Fibroblast of skin of back (primary cell): ENCODE measurements at places on chromosomes 1 and 21.

GRCh38 chr1:167752219-167752985, 30.6 kb downstream of the MPZL1 start:
- DNase-seq = no peak

- no peak for DNase-seq
These were observed 63.3 kb downstream of the COL18A1 start for GRCh38 chr21:45468051-45468970.

DNA sequence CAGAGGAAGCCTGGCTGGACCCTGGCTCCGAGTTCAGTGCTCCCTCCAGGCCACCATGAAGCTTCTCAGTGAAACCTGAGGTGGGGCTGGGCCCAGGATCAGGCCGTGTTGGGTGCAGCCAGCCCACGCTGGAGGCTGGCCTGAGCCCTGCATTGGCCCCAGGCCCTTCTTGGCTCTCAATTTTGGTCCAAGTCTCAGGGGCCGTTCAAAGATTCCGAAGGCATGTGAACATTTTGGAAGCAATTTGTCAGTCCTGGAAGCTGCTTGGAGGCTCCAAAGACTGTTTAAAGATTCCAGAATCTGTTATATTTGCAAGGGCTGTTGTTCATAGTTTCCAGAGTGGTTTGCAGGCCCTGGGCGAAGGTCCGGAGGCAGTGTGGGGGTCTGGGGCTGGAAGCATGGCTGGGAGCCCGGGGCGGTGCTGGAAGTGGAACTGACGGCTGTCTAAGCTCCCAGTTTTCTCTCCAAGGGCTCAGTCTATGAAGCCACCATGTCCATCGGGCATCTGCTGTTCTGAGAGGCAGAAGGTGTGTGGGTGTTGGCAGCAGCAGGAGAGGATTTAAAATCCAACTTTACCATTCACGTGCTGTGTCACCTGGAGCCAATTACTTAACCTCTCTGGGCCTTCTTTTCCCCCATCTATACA, 104.9 kb downstream of the EPHB2 start:
- DNase-seq = no peak

DNA sequence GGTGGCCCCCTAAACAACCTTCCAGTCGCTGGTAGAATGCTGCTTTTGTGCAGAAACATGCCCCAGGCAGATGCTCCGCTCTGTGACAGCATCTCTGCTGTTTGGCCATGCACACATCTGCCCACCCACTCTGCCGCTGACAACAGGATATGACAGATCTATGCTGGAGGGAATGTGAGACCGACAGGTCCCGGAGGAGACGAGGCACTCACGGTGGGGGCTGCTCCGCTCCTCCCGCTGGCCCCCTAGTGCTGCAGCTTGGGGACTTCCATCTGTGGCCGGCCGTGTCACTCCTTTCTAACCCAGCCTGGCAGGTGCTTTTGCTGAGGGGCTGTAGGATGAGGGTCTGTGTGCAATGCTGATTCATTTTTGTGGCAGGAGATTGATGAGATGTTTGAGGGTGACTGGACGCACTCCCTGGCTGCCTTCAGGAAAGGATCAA, 49.1 kb upstream of the DMRTB1 start:
- DNase-seq = peak; percentile 81

DNA sequence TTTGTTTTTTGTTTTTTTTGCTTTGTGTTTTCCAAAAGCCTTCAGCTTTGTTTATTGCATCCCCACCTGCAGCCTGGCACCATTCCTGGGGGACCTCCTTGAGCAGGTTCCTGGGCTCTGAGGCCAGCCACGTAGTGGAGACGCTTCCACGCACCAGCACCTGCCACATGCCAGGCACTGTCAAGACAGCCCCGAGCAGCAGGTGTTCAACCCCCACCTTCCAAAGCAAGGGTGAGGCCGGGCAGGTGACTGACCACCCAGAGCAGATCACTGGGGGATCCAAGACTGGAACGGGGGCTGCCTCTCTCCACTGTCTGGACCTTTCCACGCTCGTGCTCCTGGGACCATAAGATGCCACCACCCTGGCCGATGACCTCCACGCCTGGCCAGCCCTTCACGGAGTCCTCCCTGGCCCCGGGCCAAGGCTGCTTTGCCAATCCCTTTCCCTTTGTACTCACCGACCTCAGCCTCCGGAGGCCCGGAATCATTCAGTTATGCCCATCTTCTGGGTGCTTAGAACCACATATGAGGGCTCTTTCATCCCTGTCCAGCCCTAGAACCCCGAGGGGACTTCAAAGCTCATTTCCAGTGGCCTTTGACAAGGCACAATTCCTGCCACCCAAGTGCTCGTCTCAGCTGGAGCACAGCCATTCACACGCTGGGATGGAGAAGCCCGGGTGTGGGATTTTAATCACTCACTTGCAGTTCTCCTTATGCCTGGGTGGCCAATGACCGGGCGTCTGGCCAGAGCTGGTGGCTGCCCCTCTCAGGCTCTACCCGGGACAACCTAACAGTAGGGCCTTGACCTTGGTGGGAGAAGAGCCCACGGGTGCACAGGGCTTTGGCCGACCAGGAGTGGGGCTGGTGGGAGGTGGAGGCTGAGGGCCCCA, 330.8 kb downstream of the NPHP4 start:
- DNase-seq = no peak

DNA sequence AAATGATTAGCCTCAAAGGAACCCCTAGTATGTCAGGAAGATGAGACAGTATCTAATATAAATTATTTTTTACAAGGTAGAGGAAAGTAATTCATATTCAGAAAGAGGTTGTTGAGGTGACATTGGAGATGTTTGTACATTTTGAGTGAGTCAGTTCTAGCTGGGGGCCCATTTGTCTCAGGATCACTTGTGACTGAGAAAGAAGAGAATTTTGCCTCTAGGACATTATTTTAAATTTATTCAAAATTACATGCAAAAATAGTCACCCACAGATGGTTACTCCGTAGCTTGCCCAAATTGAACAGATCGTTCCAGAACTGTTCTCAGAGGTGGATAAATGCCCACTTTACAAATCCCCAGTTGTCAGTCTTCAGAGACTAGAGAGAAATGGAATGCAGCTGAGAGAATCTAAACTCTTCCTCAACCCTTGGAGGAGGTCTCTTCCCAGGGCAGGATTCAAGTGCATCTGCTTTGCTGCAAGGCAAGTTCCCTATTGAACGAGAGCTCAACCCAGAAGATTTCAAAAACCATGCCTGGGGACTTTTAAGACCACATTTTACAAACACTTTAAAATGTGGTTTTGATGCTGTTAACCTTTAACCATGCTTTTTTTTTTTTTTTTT, 987.8 kb upstream of the ADAMTS5 start:
- no peak for DNase-seq

- DNase-seq = peak; percentile 8
These were observed 70.1 kb upstream of the CASZ1 start for GRCh38 chr1:10866321-10867093.

DNA sequence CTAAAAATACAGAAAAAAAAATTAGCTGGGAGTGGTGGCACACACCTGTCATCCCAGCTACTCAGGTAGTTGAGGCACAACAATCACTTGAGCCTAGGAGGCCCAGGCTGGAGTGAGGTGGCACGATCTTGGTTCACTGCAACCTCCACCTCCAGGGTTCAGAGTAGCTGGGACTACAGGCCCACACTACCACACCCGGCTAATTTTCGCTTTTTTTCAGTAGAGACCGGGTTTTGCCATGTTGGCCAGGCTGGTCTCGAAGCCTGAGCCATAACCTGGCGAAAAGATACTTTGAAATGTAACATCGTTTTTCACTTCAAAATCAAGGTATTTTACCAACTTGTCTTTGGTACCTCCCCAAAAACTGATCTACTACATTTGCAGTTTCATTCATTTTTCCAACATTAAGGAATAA, 6.1 kb downstream of the GAS5 start:
- DNase-seq = no peak

DNA sequence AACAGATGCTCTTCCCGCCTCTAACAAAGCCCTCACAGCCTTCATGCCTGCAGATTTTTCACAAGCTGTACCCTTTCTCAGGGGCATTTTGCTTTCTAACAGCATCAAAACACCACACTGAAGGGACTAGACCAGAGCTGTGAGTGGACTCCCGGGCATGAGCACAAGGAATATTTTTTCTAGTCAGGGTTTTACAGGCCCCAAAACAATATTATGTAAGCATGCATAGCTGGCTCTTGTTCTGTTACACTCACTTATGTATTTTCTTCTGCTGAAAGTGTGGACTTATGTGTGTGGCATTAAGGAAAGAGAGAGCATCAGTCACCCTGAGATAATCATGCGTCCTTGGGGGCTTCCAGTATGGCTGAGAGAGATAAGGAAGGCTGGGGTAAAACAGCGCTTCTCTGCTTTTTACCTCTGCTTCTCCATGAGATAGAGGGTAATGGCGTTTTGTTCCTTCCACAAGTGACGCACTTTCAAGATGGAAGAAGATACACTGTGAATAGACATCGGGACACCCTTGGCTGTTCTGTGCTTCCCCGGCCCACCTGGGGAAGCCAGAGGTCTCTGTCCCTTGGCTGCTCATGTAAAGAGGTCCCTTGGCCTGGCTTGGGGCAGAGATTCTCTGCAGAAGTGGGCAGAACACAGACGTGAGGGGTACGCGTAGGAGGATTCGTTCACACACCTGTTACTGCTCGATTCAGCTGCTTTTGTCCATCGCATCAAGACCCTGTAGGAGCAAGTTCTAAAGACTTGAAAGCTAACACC, 266.7 kb upstream of the RAB4A start:
- DNase-seq = no peak
